ENCODE measurements at places on chromosomes 3 and 15.

DNA sequence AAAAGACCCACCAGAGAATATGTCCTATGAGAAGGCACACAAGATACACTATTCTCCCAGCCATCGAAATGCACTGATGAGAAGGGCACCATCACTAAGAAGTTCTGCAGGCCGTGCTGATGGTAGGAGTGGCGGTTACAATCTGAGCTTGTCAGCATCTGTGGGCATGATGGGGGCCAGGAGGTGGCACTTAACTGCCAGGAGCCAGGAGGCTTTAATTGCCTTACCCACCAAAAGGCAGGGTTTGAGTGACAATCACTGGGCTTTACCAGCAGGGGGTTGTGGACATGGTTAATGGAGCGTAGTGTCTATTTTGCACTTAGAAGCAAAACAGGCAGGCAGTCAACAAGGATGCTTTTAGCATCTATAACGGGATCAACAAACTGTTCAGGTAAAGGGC lies 16.0 kb upstream of the SQOR start:
- DNase-seq, result no peak

DNA sequence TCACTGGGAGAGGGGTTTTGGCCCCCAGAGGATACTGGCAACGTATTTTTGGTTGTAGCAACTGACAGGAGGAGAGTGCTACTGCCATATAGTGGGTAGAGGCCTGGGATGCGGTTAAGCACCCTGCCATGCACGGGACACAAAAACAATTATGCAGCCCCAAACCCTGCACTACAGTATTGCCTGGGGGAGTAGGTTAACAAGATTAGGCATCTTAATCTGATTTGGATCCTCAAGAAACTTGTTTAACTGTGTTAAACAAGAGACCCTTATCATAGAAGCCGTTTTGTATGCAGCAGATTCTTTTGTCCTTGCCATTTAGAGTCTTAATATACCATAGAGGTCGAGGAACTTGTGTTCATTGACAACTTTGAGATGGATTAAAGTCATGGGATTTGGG lies 3.4 kb downstream of the PHLDB2 start:
- DNase-seq, result no peak

DNA sequence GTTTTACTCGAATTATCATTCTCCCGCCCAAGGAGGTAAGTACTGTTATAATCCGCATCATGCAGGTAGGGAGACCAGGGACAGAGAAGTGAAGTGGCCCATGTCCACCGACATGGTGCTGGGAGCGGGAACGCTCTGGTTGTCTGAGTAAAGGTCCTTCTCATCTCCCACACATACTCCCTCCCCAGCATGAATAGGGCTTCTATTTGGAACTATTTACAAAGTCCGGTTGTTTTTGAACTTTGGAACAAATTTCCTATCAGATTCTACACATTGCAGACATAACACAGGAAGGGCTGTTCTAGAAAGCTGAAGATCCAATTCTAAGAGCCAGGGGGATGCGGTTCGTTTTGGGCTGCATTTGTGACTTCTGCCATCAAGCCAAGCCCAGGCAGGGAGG lies 94.8 kb upstream of the TLE3 start:
- no peak for DNase-seq

- DNase-seq, result no peak
These were observed 201.6 kb upstream of the CMC1 start for GRCh38 chr3:28039829-28040228.

- DNase-seq, result no peak
These were observed 84.7 kb downstream of the IGF2BP2 start for GRCh38 chr3:185740133-185740532.

GRCh38 chr15:37125143-37125542 lies 24.8 kb upstream of the MEIS2 start:
- DNase-seq, result no peak

- DNase-seq, result no peak
These were observed 28.0 kb upstream of the TIMP4 start for GRCh38 chr3:12186515-12187286.

DNA sequence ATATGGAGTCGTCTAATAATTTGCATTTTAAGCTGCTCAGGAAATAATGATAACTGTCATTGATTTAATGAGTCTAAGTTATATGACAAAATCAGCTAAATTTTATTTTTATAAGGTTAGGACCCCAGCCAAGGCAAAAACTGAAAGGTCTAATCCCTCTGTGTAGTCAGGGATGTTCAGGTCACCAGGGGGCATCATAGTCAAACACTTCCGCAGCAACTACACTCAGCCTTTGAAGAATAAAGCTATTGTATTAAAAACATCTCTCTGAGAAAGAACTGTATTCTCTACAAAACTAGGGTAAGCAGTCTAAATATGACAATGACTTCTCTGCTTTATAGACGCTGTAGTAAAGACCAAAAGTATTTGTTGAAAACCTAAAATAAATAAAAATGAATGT lies 15.0 kb downstream of the INTS14 start:
- DNase-seq, result no peak
